ENCODE measurements at places on chromosomes 12 and 14. TPM values are rescaled to one million over a fixed set of nuclear protein-coding genes. Genes with fewer than 3 reads are reported as not detected.

The FAM186B gene
- 0.12 TPM for total RNA-seq

The IFNG-AS1 gene
- not detected for total RNA-seq

The TAMALIN gene
- total RNA-seq, result 11.7 TPM

The SMOC1 gene
- total RNA-seq, result not detected

The CCDC196 gene
- total RNA-seq, result not detected

The SRRM4 gene
- total RNA-seq, result not detected

The ATL1 gene
- total RNA-seq, result 0.98 TPM

The C12orf50 gene
- total RNA-seq, result not detected

The SMIM41 gene
- total RNA-seq, result 0.15 TPM

The PRPF40B gene
- total RNA-seq, result 11.9 TPM

The RHOJ gene
- 10.5 TPM for total RNA-seq

The MYBPC1 gene
- total RNA-seq, result not detected

The LMNTD1 gene
- total RNA-seq, result not detected

The NELL2 gene
- total RNA-seq, result not detected

The R3HDM2 gene
- 5.7 TPM for total RNA-seq

The CPNE6 gene
- total RNA-seq, result not detected

The TAS2R14 gene
- 2.5 TPM for total RNA-seq

The ANKRD33 gene
- not detected for total RNA-seq

The AACS gene
- 39.0 TPM for total RNA-seq

The PHLDA1 gene
- total RNA-seq, result 33.2 TPM

The CD4 gene
- total RNA-seq, result 0.23 TPM

The DTX1 gene
- 0.15 TPM for total RNA-seq

The GSG1 gene
- total RNA-seq, result 1.2 TPM

The KLRG1 gene
- total RNA-seq, result 0.15 TPM

The L3HYPDH gene
- total RNA-seq, result 24.2 TPM

The SLC5A8 gene
- not detected for total RNA-seq

The ALX1 gene
- total RNA-seq, result 0.08 TPM

The RNU7-1 gene
- not detected for total RNA-seq

The SPIC gene
- total RNA-seq, result not detected

The DHRS2 gene
- total RNA-seq, result 0.08 TPM

The MRPL52 gene
- total RNA-seq, result 39.5 TPM

The C1R gene
- total RNA-seq, result 82.7 TPM
